Fibroblast of skin of right biceps (primary cell): ENCODE measurements at places on chromosomes 7 and 10.

GRCh38 chr7:21624320-21624719 is 81.5 kb downstream of the DNAH11 start:
- no peak for DNase-seq

DNA sequence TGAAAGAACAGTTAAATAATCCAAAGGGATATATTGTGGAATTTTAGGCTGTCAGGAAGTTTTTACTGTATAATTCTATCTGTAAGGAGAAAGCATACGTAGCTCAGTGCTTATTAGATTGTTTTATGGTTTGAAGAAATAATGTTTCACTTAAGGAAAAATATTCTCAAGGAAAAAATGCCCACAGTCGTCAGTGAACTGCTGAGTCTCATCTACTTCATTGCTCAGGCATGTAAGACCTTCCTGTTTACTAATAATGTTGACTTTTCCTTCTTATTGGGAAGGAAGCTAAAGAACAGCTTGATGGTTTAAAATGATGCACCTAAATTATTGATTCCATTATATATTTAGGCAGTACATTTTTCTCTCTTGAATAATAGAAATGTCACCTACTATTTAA is 304.2 kb downstream of the SDK1 start:
- no peak for DNase-seq

- DNase-seq = no peak
Observed at GRCh38 chr7:45082031-45082830, 6.5 kb downstream of the NACAD start.

GRCh38 chr10:62386356-62387320 is 12.5 kb downstream of the ZNF365 start:
- peak; percentile 73 for DNase-seq

- DNase-seq = no peak
Observed at GRCh38 chr7:26101361-26102151, 50.4 kb upstream of the NFE2L3 start.
